ENCODE measurements at places on chromosomes 5 and 9. TPM values are rescaled to one million over a fixed set of nuclear protein-coding genes. Genes with fewer than 3 reads are reported as not detected.

Gene PLPPR1
- total RNA-seq = not detected

Gene SMIM33
- total RNA-seq = not detected

Gene ABO
- not detected for total RNA-seq

Gene HTR4
- total RNA-seq = not detected

Gene TNFSF15
- total RNA-seq = 2.4 TPM

Gene ADAMTS6
- total RNA-seq = 64.9 TPM

Measured in fibroblast of the aortic adventitia (primary cell).